ENCODE measurements at places on chromosomes 7 and 10.

DNA sequence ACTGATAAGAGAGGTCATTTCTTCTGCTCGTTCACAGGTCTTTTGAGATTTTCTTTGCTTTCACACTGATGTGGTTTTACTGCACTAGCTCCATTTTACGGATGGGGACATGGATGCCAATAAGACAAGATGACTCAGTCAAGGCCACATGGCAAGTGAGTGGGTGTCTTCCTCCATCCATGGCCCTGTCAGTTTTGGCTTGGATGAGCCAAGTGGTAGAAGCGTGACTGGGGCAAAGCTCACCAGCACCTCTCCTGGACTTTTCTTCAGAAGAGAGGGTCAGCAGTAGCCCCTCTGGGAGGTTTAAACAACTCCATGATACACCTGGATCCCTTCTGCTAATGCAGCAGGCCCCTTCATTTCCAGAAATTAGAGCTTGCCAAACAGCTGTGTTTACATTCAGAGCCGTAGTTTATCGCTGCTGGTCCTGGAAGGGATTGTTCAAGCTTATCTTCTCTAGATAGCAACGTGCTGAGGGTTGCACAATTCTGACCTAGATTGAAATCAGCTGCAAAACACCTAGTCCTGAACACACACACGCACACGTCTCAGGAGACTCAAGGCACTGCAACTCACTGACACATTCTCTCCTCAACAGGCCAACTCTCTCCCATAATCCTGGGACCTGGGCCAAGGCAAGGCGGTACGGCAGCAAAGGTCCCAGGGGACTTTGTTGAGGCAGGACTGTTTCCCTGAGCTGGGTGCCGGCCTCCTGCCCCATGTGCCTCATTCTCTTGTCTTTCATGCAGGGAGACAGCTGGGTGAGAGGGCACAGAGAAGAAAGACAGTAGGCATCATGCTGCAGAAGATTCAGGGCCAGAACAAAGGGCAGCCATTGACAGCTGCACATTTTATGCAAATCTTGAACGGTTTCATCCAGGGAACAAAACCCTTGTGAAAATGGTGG lies 14.2 kb upstream of the PDCD4 start:
- no peak for DNase-seq

- DNase-seq: no peak
Observed at GRCh38 chr7:136050462-136050847, 73.3 kb upstream of the MTPN start.

DNA sequence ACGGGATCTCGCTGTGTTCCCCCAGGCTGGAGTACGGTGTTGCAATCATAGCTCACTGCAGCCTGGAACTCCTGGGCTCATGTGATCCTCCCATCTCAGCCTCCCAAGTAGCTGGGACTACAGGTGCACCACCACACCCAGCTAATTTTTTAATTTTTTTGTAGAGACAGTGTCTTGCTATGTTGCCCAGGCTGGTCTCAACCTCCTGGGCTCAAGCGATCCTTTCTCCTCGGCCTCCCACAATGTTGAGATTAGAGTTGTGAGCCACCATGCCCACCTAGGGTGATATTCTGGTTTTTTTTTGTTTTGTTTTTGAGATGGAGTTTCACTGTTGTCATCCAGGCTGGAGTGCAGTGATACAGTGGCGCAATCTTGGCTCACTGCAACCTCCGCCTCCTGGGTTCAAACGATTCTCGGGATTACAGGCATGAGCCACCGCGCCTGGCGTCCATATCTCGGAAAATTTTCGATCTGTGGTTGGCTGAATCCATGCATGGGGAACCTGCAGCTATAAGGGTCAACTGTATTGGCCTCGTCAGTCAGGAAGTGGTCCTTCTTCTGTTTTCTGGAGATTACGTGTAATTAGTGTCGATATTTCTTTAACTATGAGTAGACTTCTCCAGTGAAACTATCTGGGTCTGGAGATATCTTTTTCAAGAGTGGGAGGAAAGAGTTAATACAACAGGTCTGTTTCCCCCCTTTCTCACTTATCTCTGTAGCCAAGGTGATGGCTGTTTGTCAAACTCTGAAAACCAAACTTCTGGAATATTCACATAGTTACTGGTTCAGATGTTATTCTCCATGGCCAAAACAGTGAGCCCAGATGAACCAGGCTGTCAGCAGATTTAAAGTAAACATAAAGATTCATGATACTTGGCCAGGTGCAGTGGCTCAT lies 21.0 kb upstream of the FIS1 start:
- DNase-seq: no peak

- no peak for DNase-seq
Observed at GRCh38 chr7:134245253-134245652, 71.5 kb downstream of the SLC35B4 start.

DNA sequence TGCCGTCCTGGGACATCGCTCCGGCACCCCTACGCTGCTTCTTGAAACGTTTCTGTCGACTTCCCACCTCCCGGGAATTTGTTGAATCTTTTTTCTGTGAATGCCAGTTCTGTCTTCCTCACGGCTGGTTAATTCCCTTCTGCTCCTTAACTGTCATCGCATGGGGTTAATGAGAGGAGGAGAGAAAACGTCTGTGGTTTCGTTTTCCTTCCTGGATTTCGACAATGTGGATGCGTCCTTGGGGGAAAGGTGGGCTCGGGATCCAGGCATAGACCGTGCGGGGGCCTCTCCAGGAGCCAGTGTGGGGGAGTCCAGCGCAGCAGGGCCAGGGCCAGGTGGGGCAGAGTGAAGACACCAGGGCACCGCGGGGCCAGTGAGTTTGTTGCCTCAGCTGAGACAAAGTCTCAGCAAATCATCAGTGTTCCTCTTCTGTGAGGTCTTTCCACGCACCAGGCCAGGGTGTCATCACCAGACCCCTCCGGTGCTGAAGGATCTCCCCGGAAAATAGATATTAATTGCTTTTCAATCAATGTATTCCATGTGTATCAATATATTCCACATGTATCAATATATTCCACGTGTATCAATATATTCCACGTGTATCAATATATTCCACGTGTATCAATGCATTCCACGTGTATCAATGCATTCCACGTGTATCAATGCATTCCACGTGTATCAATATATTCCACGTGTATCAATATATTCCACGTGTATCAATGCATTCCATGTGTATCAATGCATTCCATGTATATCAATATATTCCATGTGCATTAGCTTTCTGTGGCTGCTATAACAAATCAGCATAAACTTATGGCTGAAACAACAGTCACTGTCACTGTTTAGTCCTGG lies 33.7 kb upstream of the CFAP46 start:
- no peak for DNase-seq

GRCh38 chr10:614139-614711 lies 75.2 kb downstream of the DIP2C start:
- DNase-seq: no peak

Data from GM03348 (cell line).